ENCODE measurements at places on chromosomes 4 and X.

GRCh38 chrX:39399387-39399786 is 598.1 kb downstream of the MID1IP1 start:
- no peak for DNase-seq

DNA sequence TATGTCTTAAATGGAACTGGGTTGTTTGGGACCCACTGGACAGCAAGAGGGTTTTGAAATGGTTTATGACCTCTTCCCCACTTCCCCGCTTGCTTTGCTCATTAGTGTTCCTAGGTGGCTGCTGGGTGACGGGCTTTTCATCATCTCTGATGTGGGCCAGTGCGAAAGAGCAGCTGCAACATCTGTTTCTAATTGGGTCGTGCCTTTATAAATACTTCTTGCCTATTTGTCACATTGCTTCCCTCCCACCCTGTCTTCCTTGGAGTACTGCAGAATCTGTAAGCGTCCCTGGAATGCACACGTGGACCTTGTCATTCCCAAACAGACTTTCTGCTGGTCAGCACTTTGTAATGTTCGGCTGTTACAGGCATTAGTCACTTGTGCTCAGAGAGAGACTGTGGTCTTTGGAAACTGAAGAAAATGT is 35.2 kb downstream of the SEPTIN11 start:
- DNase-seq = no peak

GRCh38 chr4:122673252-122673651 is 52.4 kb upstream of the IL21 start:
- DNase-seq = no peak

DNA sequence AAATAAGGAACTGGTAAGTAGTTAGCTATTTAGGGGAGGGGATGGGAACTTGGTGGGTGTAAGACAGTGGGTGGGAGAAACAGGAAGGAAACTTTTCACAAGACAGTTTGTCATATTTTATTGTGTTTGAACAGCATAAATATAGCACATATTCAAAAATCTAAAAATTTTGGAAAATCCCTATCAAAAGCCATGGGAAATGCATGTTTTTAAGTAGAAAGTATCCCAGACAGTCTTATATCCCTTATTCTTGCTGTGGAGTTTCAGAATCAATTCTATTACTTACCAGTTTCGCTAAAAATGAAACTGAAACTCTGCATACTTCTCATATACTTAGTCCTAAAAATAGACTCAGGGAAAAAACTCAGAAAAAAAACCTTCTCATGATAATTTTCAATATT is 22.3 kb upstream of the RASGEF1B start:
- no peak for DNase-seq

Data from bone marrow (tissue), 2 donors.